ENCODE measurements at places on chromosomes 7 and 10.

DNA sequence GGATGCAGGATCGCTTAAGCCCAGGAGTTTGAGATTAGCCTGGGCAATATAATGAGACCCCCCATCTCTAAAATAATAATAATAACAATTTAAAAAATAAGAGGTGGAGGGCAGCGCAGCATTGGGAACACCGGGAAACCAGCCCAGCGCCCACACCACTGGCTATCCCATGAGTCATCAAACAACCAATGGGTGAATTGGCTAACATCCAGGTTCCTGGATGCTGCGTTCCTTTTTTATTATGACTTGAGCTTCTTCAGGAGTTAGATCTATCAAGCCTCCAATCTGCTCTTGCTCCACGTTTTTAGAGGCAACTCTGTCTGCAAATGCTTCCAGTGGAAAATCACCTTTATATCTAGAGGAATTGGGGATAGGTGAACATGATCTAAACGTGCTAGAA, 10.0 kb upstream of the LRRC4 start:
- no peak for DNase-seq

- DNase-seq = no peak
Observed at GRCh38 chr7:122200888-122201287, 56.8 kb upstream of the AASS start.

DNA sequence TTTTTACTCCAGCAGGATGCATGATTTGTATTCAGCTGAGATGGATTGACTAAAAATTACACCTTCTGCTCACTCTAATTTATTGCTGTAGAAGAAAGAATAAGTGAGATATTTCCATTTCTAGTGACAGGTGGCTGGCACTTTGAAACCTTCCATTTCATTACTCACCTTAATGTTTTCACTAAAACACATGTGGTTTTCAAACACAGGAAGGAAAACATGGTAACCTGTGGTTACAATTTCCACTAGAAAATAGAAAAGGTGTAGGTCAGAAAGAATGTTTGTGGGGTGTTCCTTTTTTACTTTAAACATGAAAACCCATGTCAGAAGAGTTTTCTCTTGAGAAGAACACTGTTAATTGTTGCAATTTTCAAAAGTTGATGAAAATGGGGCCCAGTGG, 12.0 kb upstream of the PRKCQ start:
- no peak for DNase-seq

DNA sequence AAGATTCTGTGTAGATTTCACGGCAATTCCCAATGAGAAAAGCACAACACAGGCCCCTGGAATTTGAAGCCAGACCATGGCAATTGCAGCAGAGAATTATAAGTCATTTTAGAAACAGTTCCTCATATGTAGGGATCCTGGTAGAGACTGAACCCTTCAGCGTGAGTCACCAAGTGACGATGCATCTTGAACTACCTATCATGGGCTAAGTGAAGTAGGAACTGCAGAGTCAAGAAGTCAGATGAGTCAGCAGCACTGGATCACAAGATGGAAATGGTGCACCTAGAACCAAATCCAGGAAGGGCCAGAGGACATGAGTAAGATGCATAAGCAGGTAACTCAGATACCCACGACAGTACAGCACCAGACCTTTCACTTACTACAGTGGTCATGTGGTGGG, 140.0 kb upstream of the TPK1 start:
- DNase-seq = no peak

- DNase-seq = no peak
Observed at GRCh38 chr10:12777840-12778585, 223.5 kb downstream of the CCDC3 start.

- DNase-seq = no peak
Observed at GRCh38 chr7:130118294-130118693, 48.0 kb downstream of the KLHDC10 start.

DNA sequence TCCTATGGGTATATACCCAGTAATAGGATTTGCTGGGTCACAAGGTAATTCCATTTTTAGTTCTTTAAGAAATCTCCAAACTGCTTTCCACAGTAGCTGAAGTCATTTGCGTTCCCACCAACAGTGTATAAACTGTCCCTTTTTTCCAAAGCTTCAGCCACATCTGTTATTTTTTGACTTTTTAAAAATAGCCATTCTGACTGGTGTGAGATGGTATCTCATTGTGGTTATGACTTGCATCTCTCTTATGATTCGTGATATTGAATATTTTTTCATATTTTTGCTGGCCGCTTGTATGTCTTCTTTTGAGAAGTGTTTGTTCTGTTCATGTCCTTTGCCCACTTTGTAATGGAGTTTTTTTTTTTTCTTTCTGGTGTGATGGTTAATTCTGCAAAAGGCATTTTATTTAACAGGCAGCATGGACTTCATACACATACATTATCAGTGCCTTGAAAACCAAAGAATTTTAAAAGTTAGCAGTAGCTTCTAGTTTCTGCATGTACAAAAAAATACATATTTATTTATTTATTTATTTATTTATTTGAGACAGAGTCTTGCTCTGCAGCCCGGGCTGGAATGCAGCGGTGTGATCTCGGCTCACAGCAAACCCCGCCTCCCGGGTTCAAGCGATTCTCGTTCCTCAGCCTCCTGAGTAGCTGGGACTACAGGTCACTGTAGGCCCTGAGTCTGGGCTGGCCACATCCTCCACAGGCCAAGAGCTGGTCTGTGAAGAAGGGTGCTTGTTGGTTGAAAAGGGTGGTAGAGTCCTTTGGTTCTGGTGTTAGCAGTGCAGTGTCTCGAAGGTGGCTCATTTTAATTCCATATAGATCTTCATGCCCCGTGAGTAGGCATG, 32.3 kb downstream of the AGR3 start:
- no peak for DNase-seq

- no peak for DNase-seq
Observed at GRCh38 chr10:56537984-56538383, 176.9 kb upstream of the ZWINT start.

- no peak for DNase-seq
Observed at GRCh38 chr10:11177381-11177780, 159.7 kb downstream of the CELF2 start.

All from activated CD4-positive, alpha-beta T cell treated with anti-CD3 and anti-CD28 coated beads, Interleukin-2, amount 50 U/mL, for 4 hours (primary cell).